ENCODE measurements at places on chromosomes 16 and 17.

GRCh38 chr17:81479175-81480071, 33.2 kb downstream of the ACTG1 start:
- no peak for DNase-seq

- DNase-seq, result no peak
Measured at GRCh38 chr17:35596530-35597233, 9.6 kb downstream of the AP2B1 start.

GRCh38 chr17:58564243-58564642, 49.8 kb upstream of the MTMR4 start:
- no peak for DNase-seq

GRCh38 chr17:49748791-49749190, 15.1 kb downstream of the FAM117A start:
- peak; percentile 38 for DNase-seq

DNA sequence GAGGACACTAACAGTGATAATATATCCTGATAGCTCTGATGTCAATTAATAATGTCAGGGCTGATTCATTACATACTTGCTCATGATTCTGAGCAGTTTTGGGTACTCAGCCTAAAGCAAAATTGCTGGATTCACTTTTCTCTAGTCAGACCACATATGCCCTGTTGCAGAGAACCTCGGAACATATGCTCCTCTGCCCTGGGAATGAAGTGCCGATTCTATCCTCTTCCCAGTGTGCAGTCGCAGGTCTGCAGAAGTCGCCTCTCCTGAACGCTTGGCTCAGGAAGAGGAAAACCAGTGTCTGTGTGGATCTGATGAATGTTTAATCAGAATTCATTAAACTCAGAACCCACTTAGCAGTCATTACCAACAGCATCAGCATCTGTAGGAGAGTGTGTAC, 34.5 kb downstream of the ABCC12 start:
- no peak for DNase-seq

DNA sequence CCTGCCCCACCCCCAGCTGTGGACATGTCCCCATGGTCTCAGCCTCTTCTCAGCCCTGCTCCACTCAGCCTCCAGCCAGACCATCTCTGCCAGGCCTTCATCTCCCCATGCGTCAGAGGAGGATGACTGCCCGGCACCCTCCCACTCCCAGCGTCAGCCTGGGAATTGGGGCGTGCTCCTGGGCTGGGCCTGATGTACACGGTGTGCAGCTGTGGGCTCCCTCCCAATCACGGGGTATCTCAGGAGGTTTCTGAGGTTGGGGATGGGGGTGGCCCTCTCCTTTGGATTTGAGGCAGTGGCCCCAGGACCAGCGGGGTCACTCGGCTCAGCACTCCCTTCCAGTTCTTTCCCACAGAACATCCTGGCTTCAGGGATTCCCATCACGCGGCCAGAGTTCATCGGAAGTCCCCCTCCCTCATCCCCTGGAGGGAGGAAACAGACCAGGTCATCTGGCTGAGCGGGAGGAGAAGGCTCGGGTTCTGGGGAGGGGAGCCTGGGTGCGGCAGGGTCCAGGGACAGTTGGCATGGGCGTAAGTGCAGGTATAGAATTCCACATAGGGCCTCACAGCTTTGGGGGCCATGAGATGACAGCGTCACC, 36.9 kb downstream of the SOCS3 start:
- no peak for DNase-seq

- no peak for DNase-seq
Measured at GRCh38 chr16:31224092-31224955, 7.4 kb upstream of the PYDC1 start.
